ENCODE measurements at places on chromosomes 7 and 10.

GRCh38 chr10:93081318-93081717 is 7.6 kb downstream of the CYP26A1 start:
- no peak for DNase-seq

DNA sequence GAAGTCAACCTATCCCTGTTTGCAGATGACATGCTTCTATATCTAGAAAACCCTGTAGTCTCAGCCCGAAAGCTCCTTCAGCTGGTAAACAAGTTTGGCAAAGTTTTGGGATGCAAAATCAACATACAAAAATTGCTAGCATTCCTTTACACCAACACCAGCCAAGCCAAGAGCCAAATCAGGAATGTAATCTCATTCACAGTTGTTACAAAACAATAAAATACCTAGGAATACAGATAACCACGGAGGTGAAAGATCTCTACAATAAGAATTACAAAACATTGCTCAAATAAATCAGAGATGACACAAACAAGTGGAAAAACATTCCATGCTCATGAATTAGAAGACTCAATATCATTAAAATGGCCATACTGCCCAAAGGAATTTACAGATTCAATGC is 50.4 kb upstream of the ZNF365 start:
- no peak for DNase-seq

DNA sequence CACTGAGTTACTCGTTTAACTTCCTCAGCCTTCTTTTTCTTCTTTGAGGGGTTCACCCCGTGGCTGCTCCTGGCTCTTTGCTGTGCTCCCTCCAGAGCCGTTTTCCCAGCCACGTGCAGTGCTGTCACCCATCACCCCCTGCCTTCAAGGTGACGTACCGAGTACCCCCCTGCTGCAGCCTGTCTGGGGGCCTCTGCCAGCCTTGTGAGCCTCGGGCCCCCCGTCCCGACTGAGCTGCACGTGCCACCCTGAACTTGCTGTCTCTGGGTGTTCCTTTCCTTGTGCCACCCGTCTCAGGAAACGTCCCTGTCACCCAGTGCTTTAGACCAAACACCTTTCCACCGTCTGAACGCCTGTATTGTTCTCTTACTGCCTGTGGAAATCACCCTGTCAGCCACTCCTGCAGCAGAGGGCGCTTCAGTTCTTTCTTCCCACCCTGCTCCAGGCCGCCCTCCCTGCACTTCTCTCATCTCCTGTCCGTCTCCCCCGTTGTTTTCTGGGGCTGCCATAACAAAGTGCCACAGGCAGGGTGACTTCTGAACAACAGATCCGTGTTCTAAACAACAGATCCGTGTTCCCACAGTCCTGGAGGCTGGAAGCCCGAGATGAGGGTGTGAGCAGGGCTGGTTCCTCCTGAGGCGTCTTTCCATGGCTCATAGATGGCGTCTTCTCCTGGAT is 44.6 kb downstream of the WDR37 start:
- no peak for DNase-seq

GRCh38 chr10:114405011-114405350 is 679 bp upstream of the AFAP1L2 start:
- DNase-seq, result no peak

DNA sequence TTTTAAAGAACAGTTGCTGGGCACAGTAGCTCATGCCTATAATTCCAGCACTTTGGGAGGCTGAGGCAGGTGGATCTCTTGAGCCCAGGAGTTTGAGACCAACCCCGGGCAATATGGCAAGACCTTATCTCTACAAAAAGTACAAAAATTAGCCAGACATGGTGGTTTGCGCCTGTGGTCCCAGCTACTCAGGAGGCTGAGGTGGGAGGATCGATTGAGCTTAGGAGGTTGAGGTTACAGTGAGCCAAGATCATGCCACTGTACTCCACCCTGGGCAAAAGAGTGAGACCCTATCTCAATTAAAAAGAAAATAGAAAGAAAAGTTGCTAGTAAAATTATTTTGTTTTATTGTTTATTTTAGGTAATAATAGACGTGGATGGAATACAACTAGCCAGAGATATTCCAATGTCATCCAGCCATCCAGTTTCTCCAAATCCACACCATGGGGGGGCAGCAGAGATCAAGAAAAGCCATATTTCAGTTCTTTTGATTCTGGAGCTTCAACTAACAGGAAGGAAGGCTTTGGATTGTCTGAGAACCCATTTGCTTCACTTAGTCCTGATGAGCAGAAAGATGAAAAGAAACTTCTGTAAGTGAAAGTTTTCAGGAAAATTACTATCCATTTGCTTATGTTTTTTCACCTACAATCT is 3.0 kb downstream of the NUP42 start:
- DNase-seq, result no peak

- DNase-seq, result no peak
These were observed 107.0 kb downstream of the XRCC2 start for GRCh38 chr7:152568972-152569371.

GRCh38 chr7:50672045-50672444 is 106.8 kb upstream of the DDC start:
- no peak for DNase-seq

DNA sequence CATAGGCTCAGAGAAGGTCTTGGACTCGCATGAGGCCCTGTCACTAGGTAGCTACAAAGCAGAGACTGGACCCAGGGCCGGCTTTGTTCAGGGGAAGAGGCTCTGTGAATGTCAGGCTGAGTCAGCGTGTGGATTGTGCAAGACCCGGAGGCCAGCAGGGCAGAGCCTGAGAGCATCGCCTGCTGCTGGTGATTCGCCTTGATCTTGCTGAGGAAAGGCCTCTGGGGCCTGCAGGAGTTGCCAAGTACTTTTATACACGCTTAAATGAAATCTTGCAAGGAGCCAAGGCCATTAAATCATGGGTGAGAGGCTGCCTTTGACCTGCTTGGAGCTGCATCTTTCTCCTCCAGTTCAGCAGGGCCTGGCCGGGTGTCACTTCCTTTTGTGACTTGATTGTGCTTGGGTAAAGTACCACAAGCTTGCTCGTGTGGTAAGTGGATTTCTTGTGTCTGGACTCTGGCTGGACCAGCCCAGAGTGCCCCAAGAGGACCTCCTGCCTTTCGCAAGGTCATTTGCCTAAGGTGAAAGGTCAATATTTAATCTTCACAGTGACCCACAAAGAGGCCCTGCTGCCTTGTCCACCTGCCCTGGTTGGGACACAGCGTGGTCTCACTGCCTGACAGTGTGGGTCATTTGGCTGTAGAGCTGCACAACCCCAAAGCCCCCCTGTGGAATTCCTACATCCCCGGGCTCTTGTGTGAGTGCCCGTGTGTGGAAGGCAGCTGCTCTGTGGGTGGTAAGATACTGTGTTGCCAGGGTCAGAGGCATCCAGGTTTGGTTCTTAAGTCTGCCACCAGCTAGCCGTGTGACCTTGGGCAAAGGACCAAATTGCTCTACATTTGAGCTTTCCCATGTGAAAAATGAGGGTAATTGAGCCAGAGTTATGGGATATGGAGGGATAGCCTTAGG is 38.6 kb upstream of the SH2D4B start:
- DNase-seq, result no peak

DNA sequence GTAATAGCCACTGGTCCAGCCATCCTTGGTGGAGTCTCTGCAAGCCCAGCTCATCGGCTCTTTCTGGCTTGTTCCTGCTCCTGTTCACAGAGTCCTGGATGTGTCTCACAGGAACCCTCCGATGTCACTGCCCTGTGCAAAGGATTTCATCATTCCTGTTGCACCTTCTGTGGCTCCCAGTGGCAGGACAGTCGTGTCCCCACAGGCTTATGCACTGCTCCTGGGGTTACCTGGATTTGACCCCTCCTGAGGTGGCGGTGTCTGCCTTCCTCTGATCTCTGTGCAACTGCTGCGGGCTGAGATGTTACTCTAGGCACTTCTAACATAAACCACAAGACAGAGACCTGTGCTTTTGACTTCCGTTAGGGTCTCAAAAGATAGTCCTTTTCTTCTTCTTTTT is 30.6 kb downstream of the APBB1IP start:
- DNase-seq, result no peak

DNA sequence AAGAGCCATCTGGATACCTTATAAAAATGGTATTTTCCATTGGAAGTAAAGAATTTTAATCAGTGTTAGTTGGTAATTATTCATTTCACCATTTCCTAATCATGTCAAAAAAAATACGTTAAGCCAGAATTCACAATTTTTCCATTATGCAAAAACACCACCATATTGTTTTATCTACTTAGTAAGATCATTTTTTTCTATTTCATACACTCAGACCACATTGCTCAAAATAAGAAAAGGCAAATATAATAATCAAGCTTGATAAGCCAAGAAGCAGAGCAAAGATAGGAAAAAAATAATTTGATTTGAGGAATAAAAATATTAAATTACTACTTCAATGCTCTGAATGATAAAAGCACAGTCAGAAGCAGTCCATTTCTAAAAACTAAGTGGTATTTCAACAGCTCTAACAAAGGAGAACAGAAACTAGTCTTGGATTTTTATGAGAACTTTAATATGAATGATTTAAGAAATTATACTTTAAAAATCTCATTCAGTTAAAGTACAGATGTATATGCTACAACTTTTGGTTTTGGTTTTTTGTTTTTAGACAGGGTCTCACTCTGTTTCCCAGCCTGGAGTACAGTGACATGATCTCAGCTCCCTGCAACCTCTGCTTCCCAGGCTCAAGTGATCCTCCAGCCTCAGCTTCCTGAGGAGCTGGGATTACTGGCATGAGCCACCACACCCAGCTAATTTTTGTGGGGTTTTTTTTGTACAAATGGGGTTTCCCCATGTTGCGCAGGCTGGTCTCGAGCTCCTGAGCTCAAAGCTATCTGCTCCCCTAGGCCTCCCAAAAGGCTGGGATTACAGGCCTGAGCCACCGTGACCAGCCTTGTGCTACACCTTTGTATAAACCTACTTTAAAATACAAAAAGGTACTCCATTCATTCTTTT is 46.6 kb downstream of the LRRN3 start:
- no peak for DNase-seq

DNA sequence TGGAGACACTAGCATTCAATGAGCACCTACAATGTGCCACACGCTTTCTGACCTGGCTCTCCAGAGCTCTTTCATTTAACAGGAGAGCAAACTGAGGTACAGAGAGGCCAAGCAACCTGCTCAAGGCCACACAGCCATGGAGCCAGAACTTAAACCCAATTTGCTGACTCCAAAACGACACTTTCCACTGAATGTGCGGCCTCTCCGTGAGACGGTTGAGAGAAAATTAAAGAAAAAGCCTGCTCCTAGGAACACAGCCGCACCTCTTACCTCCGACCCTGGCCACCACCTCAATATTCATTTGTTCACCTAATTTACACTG is 42.8 kb downstream of the ZCCHC24 start:
- no peak for DNase-seq

GRCh38 chr7:97305589-97305988 is 188.1 kb downstream of the SDHAF3 start:
- DNase-seq, result no peak

DNA sequence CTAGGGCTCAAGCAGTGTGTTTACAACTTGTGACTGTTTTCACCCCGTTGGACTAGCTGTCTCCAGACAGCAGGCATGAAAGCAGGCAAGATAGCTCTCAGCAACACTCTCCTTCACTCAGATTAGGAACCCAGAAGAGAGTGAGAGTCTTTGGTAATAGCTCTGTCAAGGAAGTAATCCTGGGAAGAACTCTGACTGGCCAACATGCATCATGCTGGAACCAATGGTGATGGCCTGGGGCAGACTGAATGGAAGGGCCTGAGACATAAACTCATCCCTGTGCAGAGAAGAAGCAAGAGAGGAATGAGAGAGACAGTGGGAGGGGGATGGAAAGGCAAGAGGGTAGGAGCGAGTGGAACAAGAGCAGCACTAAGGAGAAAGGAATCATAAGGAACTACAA is 48.9 kb downstream of the AKR1D1 start:
- no peak for DNase-seq

GRCh38 chr10:76864922-76865321 is 772.7 kb downstream of the KCNMA1 start:
- DNase-seq, result no peak

DNA sequence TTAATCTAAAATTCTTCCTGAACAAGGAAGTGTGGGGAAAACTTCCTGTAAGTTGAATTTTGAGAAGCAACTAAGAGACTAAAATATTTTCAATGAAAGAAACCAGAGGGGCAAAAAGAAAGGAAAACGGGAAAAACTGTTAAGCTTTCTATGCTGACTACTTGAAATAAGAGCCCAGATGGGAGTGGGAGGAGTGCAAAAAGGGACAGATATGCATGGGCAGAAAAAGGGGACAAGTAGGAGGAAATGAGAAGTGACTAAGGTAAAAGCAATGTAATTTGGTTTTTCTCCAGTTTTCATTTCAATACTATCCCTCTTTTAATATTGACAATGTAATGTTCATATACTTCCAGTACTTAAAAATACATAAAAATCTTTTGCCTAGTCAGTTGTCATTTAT is 11.1 kb downstream of the OGA start:
- no peak for DNase-seq

DNA sequence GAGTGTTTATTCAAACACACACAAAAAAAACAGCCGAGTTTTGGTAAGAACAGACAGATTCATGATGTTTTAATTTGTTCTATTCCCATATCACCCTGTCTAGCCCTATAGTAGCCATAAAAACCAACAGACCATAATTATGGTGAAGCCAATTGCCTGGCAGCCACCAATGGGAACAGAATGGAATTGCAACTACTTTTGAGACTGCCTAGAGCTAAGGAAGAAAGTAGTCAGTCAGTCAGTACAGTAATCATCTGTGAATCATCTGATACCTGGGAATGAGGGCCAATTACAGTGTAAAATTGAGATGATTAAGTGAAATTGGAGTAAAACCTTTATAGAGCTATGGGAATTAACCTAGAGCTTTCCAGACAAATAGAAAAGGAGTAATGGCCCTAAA is 952.7 kb upstream of the KCND2 start:
- DNase-seq, result no peak

GRCh38 chr10:105718207-105718995 is 1077.3 kb downstream of the SORCS3 start:
- no peak for DNase-seq

- no peak for DNase-seq
These were observed 97.6 kb upstream of the CTTNBP2 start for GRCh38 chr7:117970801-117971200.

DNA sequence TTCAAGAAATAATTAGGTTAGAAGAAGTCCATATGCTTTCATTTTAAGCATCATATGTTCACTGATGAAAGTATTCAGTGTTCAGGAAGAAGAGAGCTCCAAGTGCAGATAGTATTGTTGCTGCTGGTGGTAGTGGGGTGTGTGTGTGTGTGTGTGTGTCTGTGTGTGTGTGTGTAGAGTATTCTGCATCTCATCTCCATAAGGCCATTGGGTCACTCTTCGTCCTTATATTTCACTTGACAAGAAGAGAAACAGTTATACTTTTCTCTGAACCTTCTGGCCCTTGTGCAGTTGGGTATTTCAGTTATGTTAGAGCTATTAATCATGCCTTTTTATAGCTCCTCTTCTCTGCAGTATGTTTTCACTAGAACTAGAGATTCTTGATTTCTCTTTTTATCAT is 26.2 kb downstream of the ADAM22 start:
- DNase-seq, result no peak

DNA sequence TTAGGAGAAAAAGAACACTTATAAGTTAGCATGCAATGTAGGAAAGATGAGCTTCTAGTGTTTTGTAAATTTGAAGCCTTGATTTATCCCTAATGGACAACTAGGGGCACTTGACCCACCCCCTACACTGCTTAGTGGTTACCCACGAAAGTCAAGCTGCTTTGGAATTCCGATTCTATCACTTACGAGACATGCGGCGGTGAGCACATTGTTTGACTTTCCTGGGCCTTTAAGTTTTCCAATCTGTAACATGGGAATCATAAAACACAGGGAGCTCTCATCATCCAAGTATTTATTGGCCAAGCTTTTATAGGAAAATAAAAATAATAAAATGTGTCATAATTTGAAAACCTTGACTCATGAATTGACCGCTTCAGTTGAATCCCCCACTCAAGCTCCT is 78.7 kb upstream of the PDK4 start:
- no peak for DNase-seq
